ENCODE measurements at places on chromosomes 16 and 17. TPM values are rescaled to one million over a fixed set of nuclear protein-coding genes. Genes with fewer than 3 reads are reported as not detected.

Gene TVP23A
- total RNA-seq = not detected

Gene UBALD1
- 11.4 TPM for total RNA-seq

Gene IL32
- total RNA-seq = 3.7 TPM

Gene JUP
- total RNA-seq = 241 TPM

Gene SLC12A3
- not detected for total RNA-seq

Gene PRMT7
- 47.5 TPM for total RNA-seq

Gene KCNJ18
- total RNA-seq = not detected

Gene SLC43A2
- 5.6 TPM for total RNA-seq

Gene MYOCD
- total RNA-seq = 4.7 TPM

Gene TCAP
- total RNA-seq = not detected

Gene MKS1
- total RNA-seq = 14.6 TPM

Gene CCL7
- 3.4 TPM for total RNA-seq

Gene KRT14
- 1.0 TPM for total RNA-seq

Gene RAB11FIP4
- 0.44 TPM for total RNA-seq

Gene FBXL20
- 11.3 TPM for total RNA-seq

Gene RHOT1
- 54.7 TPM for total RNA-seq

Gene SULT1A1
- total RNA-seq = 13.3 TPM

Gene MED13
- 78.9 TPM for total RNA-seq

Gene ZPBP2
- not detected for total RNA-seq

Gene CCL1
- total RNA-seq = not detected

Gene CCL16
- total RNA-seq = not detected

Gene MT1M
- total RNA-seq = 0.88 TPM

Gene SPSB3
- total RNA-seq = 38.1 TPM

Gene CTDNEP1
- 38.7 TPM for total RNA-seq

Gene CPHXL2
- not detected for total RNA-seq

Gene SOCS1
- 10.5 TPM for total RNA-seq

Gene NOG
- total RNA-seq = 3.0 TPM

Gene SPNS2
- not detected for total RNA-seq

Gene SNAI3
- 0.22 TPM for total RNA-seq

Gene SLFN14
- not detected for total RNA-seq

Gene CDH1
- total RNA-seq = 0.22 TPM

Gene KRT17
- total RNA-seq = 0.66 TPM

Gene CHST6
- total RNA-seq = under 0.01 TPM

Gene ADAP2
- 3.1 TPM for total RNA-seq

Gene OTOP3
- total RNA-seq = not detected

Gene KRTAP2-2
- not detected for total RNA-seq

Gene CRYBA1
- not detected for total RNA-seq

Gene GCGR
- total RNA-seq = not detected

Gene ADGRG1
- total RNA-seq = 1.4 TPM

Gene G6PC1
- not detected for total RNA-seq

Gene TAF15
- 50.6 TPM for total RNA-seq

Gene GPR179
- not detected for total RNA-seq

Gene PLK1
- 70.7 TPM for total RNA-seq

Gene MT1F
- not detected for total RNA-seq

Gene CD68
- total RNA-seq = 20.6 TPM

Gene UTP4
- 29.8 TPM for total RNA-seq

Gene TP53TG3C
- 0.29 TPM for total RNA-seq

Gene VTN
- total RNA-seq = 149 TPM

Gene NAGS
- total RNA-seq = 1.4 TPM

Gene ZNF821
- total RNA-seq = 3.6 TPM

Gene ZNF624
- 3.1 TPM for total RNA-seq

Gene FBXW10B
- 0.66 TPM for total RNA-seq

Gene PPM1D
- total RNA-seq = 19.0 TPM

Gene ACSM2A
- not detected for total RNA-seq
